ENCODE measurements at places on chromosomes 1 and 21. TPM values are rescaled to one million over a fixed set of nuclear protein-coding genes. Genes with fewer than 3 reads are reported as not detected.

PTGFR gene
- total RNA-seq: 0.73 TPM

MAP10 gene
- 2.8 TPM for total RNA-seq

IL24 gene
- total RNA-seq: not detected

CLDN14 gene
- total RNA-seq: not detected

Measured in Right ventricle myocardium superior (tissue), 1 donor.